GM13977 (cell line): ENCODE measurements at places on chromosomes 5 and 9.

GRCh38 chr9:114396558-114397218 is 8.9 kb upstream of the AKNA start:
- DNase-seq: no peak

DNA sequence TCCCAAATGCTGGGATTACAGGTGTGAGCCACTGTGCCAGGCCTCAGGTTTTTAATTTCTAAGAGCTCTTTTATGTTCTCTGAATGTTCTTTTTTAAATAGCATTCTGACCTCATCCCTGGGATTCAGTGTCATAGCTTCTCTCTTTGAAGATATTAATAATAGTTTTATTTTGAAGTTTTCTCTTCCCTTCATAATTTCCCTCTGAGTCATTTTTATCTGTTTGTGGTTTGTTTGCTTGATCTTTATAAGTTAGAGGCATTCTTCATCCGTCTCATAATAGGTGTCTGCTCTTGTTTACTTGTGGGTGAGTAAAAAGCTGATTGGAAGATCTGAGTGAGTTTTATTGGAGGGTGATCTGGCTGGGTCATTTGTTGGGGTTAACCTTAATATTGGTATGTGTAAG is 12.5 kb upstream of the MAMDC2 start:
- DNase-seq: no peak

DNA sequence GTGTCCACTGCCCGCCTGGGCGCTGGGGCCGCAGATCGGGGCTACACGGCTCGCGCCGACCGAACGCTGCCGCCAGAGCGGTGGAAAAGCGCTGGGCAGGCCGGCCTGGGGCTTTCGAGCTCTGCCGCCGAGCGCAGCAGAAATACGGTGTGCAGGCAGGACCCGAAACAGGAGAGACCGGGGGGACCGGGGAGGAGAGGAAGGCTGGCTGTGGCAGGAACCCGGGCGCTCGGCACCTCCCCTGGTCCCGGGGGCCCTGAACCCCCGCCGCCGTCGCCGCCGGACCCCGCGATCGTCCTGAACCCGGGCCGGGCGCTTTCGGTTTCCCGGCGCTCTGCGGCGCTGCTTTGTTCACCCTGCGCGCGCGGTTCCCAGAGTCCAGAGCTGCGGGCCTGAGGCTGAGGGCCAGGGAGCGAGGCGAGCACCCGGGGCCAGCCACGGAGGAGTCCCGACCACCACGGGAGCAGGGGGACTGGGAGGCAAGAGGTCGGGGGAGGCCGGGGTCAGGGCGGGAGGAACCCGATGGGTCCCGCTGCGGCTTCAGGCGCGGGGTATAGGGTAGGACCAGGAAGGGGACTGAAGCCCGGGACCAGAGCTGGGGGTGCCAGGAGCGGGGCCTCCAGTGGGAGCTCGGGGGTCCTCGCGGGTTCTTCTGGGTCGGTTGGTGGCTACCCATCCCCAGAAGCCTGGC is 12.0 kb downstream of the IRX2 start:
- DNase-seq: no peak

DNA sequence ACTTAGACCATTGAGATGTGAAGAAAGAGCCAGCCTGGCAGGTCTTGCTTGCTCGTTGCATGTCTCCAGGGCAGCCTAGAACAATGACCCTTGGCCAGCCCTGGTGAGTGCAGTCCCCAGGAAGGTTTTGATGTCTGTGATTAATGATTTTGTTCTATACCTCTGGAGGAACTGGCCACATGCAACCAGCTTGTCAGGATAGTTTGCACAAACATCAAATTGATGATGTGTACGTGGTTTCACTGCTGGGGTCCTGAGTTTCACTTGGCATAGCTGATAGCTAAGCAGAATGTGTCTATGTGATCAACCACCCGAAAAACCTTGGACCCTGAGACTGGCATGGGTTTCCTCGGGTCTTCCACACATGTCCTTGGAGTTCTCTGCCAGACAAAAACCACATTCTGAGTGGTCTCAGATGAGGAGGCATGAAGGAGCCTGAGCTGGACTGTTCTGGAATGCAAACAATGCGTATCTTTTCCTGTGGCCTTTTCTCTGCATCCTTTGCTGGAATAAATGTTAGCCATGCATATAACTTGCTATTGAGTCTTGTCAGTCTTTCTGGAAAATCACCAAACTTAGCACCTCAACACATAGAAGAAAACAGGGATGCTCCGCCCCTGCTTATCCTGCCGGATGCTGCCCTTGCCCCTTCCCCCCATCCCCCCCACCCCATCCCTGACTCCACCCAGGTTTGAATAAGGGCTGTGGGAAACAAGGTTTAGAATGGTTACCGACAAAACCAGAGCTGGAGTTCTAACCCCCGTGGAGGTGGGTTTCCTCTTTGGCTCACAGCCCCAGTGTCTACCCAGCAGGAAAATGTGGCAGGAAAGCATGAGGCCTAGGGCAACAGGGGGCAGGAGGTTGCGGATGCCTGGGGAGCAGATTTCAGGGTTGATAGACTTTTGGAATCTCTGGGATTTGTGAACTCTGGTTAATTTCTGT is 50.1 kb upstream of the ANKRD33B start:
- DNase-seq: no peak
